Activated T-helper 2 cell treated with anti-CD3 and anti-CD28 coated beads, Interferon-gamma antibody, Interleukin-2, Interleukin-4, amounts not matched to agents 10 μg/mL and 5 μg/mL and 100 μg/mL, durations not matched to agents 14 hours and 24 hours and 36 hours (primary cell): ENCODE measurements at places on chromosomes 13 and 19.

DNA sequence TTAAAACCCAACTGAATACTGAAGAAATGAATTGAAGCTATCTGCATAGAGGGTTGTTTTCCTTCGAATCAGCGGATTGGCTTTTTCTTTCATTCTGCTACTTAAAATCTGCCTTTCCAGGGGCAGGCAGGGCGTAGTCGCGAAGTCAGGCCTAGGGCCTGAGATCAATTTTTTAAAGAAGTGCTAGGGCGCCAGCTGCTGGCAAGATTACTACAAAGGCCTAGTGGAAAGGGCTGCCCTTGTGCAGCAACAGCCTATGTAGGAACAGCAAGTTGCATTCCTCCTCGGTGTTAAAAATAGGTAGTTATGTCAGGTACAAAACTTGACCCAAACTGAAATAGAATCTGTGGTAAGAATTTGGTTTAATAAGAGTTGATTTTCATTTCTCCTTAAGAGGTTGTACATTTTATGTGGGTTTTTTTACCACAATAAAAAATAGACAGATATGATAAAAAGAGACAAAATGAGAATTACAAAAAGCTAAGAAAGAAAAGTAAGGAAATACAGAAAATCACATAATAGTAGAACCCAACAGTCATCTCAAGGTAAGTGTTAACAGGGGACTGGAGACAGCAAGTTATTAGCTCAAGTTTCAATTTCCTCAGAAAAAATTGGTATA, 9.5 kb upstream of the URAD start:
- DNase-seq: no peak

- DNase-seq: no peak
Measured at GRCh38 chr19:4449022-4449638, 8.5 kb downstream of the UBXN6 start.

DNA sequence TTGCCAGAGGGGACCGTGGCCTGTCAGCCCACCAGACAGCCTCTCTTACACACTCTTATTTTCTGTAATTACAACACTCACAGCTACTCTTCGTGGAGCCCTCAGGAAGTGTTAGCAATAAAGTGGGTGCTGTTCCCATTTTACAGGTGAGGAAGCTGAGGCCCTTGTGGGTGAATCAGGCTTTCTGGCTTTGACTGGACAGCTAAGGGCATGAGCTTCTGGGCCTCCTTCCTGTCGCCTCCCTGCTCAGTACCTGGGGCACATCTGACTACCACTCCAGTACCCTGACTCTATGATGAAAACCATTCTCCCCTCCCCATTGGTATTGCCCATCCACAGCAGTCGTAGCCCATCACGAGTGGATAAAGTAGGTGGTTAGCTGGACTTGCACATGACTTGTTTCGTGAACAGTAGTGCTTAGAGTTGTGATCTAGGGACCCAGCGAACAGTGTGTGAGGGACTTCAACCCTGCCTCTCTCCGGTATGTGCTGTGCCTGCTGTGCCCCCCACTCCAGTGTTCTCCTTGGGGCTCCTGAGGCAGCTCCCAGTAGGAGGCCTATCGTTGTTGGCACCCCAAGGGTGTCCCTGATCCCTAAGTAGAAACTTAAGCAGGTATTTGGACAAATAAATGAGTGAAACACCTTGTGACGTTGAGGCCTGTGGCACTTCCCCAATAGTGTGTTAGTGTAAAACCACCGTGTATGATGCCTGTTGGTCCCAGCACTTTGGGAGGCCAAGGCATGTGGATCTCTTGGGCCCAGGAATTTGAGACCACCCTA, 38.6 kb downstream of the GATAD2A start:
- DNase-seq: no peak

DNA sequence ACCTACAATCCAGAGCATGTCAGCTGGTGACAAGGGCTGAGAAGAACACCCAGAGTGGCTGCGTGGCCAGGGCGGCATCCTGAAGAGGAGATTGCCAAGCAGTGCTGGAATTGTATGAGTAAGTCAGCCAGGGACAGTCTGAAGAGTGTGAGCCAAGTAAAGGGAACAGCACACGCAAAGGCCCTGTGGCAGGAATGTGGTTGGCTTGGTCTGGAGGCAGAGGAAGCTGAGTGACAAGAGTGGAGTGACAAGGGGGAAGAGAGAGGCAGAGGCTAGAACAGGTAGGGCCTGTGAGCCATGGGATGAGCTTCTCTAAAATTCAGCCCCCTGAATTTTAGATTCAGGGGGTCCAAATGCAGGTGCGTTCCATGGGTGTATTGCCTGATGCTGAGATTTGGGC, 53.7 kb upstream of the UQCRFS1 start:
- DNase-seq: no peak

- no peak for DNase-seq
Measured at GRCh38 chr13:112859817-112860190, 109.2 kb upstream of the MCF2L start.

- no peak for DNase-seq
Measured at GRCh38 chr13:78602561-78603239, 652 bp downstream of the POU4F1 start.

DNA sequence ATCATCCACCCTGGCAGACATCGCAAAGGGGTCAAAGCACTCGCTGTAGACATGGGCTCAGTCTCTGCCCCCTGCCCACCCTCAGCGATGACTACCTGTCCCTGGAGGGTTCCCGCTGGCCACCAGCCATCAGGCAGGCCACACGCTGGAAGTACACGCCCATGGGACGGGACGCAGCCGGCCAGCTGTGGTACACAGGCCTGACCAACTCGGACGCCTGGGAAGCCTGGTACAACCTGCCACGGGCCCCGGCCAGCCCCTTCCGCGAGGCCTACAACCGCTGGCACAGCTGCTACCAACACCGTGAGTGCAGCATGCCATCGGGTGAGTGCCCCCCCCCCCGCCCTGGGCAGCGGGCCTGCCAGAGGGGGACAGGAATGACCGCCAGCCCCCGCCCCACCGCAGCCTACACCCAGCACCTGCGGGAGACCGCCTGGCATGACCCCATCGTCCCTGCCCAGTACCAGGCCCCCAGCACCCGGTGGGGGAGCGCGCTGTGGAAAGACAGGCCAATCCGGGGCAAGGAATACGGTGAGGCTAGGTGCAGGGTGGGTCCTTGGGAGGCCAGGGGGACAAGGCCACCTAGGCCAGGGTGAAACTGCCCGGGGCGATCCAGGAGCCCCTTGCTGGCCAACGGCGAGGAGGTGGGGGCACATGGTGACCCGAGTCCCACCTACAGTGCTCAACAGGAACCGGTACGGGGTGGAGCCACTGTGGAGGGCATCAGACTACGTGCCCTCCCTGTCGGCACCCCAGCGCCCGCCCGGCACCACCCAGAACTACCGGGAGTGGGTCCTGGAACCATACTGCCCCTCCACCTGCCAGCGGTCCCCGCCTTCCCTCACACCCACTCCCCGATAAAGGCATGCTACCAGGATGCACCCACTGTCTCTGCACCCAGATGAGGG, 4.4 kb downstream of the TEKTIP1 start:
- DNase-seq: no peak

GRCh38 chr13:107157271-107157670, 589.3 kb upstream of the ARGLU1 start:
- DNase-seq: no peak

GRCh38 chr19:45613926-45614725, 12.1 kb upstream of the GPR4 start:
- peak; percentile 33 for DNase-seq

- DNase-seq: no peak
Measured at GRCh38 chr19:8146877-8147581, 2.4 kb downstream of the FBN3 start.

- no peak for DNase-seq
Measured at GRCh38 chr19:9673912-9674662, 813 bp downstream of the ZNF562 start.

- no peak for DNase-seq
Measured at GRCh38 chr19:47776568-47776967, 1.9 kb upstream of the SELENOW start.

GRCh38 chr19:3808420-3809143, 22.4 kb upstream of the MATK start:
- no peak for DNase-seq

- DNase-seq: no peak
Measured at GRCh38 chr13:80133631-80134261, 207.2 kb downstream of the SPRY2 start.

DNA sequence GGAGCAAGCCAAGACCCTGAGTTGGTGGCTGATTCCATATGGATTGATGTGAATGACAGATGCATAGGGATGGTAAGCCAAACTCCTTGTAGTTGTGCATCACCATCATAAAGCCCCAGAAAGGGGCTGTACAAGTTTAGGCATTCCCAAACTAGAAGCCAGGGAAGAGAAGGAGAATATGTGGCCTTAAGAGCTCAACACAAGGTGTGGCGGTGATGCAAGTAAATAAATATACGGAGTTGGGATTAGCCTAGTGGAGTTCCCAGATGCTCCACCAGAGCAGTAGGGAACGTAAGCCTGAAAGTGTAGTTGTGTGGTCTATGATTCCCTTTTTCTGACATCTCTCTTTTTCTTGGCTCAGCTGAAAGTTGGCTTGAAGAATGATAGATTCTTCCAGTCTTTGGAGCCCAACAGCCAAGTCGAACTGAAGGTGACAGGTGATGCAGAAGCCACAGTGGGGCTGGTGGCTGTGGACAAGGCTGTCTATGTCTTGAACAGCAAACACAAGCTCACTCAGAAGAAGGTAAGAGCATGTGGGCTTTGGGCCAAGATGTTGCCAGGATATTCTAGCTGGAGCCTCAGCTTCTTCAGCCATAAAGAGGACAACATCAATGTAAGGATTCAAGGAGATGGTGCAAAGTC, 30.1 kb downstream of the RDH8 start:
- DNase-seq: no peak

GRCh38 chr13:27113436-27113835, 58.2 kb downstream of the USP12 start:
- DNase-seq: no peak

GRCh38 chr13:30623392-30623791, 5.7 kb downstream of the USPL1 start:
- no peak for DNase-seq

DNA sequence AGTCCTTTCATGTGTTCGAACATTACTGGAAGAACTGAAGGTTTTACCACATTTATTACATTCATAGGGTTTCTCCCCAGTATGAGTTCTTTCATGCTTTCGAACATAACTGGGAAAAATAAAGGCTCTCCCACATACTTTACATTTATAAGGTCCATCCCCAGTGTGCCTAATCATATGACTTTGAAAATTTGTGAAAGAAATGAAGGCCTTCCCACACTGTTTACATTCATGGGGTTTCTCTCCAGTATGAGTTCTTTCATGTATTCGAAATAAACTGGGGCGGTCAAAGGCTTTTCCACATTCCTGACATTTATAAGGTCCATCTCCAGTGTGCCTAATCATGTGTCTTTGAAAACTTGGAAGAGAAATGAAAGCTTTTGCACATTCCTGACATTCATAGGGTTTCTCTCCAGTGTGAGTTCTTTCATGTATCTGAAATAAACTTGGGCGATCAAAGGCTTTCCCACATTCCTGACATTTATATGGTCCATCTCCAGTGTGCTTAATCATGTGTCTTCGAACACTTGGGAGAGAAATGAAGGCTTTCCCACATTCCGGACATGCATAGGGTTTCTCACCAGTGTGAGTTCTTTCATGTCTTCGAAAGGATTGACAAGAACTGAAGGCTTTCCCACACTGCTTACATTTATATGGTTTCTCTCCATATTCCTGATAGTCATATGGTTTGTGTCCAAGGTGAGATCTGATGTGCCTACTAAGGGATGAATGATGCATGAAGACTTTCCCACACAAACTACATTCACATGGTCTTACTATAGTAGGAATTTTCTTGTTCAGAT, 24.0 kb downstream of the ZNF564 start:
- no peak for DNase-seq

- no peak for DNase-seq
Measured at GRCh38 chr13:24116131-24116530, 44.4 kb upstream of the SPATA13 start.

DNA sequence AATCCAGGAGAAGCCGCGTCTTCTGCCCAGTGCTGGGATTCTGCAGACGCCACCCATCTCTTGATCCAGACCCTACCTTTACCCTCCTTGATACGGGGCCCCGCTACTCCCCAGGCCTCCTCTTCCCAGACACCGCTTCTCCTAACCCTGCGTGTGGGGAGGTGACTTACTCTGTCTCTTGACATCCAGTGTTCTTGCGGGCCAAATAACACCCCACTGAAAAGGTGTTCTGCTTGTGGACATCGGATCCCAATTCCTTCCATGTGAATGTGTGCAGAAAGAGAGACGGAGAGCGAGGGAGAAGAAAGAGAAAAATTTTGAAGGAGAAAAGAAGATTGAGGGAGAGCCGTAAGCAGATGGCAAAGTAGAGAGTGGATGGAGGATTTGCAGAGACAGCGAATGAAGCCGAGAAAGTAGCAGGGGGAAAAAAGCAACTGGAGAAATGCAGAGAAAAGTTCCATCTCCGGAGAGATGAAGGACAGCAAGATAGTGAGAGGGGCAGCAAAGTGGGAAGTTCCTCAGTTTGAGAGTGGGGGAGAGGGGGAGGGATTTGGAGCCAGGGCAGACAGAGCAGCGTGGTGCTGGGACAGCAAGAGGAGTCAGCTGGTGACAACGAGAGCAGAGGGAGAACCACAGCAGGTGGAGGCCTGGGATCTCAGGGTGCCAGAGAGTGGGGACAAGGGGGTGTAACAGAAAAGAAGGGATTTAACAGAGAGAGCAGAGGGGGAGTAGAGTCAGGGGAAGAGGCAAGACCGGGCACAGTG, 814 bp downstream of the ZNF480 start:
- no peak for DNase-seq

DNA sequence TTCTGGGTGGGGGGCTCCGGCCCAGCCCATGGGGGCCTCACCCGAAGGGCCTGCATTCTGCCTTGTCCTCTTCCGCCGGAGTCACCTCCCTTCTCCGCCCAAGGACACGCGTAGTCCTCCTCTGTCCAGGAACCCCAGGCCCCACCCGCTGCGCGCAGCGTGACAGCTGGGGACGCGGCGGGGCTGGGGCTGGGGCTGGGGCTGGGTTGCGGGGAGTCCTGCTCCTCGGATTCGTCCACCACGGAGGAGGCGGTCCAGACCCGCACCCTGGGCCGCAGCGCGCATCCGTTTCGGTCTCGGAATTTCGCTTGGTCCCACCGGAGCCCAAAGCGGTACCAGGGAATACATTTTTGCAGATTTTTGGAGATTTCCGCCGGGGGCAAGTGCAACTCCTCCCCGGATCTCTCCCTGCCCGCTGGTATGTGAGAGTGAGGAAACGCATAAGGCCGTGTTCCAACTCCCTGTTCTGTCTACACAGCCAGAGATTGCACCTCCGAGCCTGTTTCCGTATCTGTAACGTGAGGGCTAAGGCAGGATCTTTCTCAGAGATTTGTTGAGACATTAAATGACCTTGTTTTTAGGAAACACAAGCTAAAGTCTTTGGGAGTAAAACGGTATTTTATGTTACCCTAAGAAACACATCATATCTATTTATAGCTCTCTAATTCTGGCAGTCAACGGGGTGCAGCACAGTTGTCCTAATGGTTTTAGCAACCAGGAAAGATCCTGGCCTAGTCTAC, at the start of gene COX7A1:
Gene COX7A1 (minus strand): TSS at position 96 of the 740 bp plus-strand sequence. CDS start 40 bp downstream, at position 56.
- no peak for DNase-seq

- DNase-seq: no peak
Measured at GRCh38 chr19:18893587-18894253, 2.2 kb downstream of the CERS1 start.
